ENCODE measurements at places on chromosomes 7 and 10. TPM values are rescaled to one million over a fixed set of nuclear protein-coding genes. Genes with fewer than 3 reads are reported as not detected.

The SHTN1 gene
- 0.55 TPM for polyA plus RNA-seq

The MSMB gene
- polyA plus RNA-seq, result not detected

The GPR37 gene
- not detected for polyA plus RNA-seq

The CFAP46 gene
- not detected for polyA plus RNA-seq

The RUFY2 gene
- polyA plus RNA-seq, result 8.2 TPM

The ZDHHC6 gene
- polyA plus RNA-seq, result 39.3 TPM

The DDX56 gene
- 33.8 TPM for polyA plus RNA-seq

The ELN gene
- polyA plus RNA-seq, result not detected

The PRSS37 gene
- polyA plus RNA-seq, result not detected

The AZGP1 gene
- polyA plus RNA-seq, result not detected

The OR2A12 gene
- not detected for polyA plus RNA-seq

The SKIDA1 gene
- not detected for polyA plus RNA-seq

The CLDN3 gene
- polyA plus RNA-seq, result not detected

The GPR146 gene
- polyA plus RNA-seq, result 1.9 TPM

The SEC24C gene
- 15.5 TPM for polyA plus RNA-seq

The CPA2 gene
- not detected for polyA plus RNA-seq

The SLC26A3 gene
- polyA plus RNA-seq, result not detected

The BLNK gene
- polyA plus RNA-seq, result not detected

The AS3MT gene
- not detected for polyA plus RNA-seq

The MOGAT3 gene
- polyA plus RNA-seq, result not detected

The CAMK2B gene
- not detected for polyA plus RNA-seq

The MKI67 gene
- 0.10 TPM for polyA plus RNA-seq

The SFTPA1 gene
- polyA plus RNA-seq, result not detected

The CLEC5A gene
- not detected for polyA plus RNA-seq

The C7orf57 gene
- polyA plus RNA-seq, result not detected

The AASS gene
- polyA plus RNA-seq, result not detected

The CYP2E1 gene
- polyA plus RNA-seq, result 1.5 TPM

The FAM13C gene
- not detected for polyA plus RNA-seq

The PRTFDC1 gene
- polyA plus RNA-seq, result not detected

The FOXP2 gene
- polyA plus RNA-seq, result not detected

The CACNA2D1 gene
- polyA plus RNA-seq, result not detected

The OR9A2 gene
- not detected for polyA plus RNA-seq

The PKD2L1 gene
- polyA plus RNA-seq, result not detected

The LRRD1 gene
- polyA plus RNA-seq, result not detected

The GJD4 gene
- polyA plus RNA-seq, result not detected

The CFAP70 gene
- not detected for polyA plus RNA-seq

The BAIAP2L1 gene
- polyA plus RNA-seq, result 0.24 TPM

The INHBA gene
- not detected for polyA plus RNA-seq

The ATOH7 gene
- polyA plus RNA-seq, result not detected

The H2BK1 gene
- polyA plus RNA-seq, result not detected

The STK31 gene
- polyA plus RNA-seq, result not detected

The VAX1 gene
- not detected for polyA plus RNA-seq

The ZWINT gene
- polyA plus RNA-seq, result 5.1 TPM

The PRF1 gene
- polyA plus RNA-seq, result 6,150 TPM

The DENND2A gene
- not detected for polyA plus RNA-seq

The HKDC1 gene
- polyA plus RNA-seq, result 0.16 TPM

The CALML5 gene
- not detected for polyA plus RNA-seq

The DCLRE1A gene
- 4.4 TPM for polyA plus RNA-seq

The NCF1 gene
- 2.3 TPM for polyA plus RNA-seq
